Ecto neural progenitor cell (in vitro differentiated cells): ENCODE measurements at places on chromosomes 3 and 15.

GRCh38 chr3:153285194-153285641 is 123.2 kb downstream of the RAP2B start:
- no peak for DNase-seq

DNA sequence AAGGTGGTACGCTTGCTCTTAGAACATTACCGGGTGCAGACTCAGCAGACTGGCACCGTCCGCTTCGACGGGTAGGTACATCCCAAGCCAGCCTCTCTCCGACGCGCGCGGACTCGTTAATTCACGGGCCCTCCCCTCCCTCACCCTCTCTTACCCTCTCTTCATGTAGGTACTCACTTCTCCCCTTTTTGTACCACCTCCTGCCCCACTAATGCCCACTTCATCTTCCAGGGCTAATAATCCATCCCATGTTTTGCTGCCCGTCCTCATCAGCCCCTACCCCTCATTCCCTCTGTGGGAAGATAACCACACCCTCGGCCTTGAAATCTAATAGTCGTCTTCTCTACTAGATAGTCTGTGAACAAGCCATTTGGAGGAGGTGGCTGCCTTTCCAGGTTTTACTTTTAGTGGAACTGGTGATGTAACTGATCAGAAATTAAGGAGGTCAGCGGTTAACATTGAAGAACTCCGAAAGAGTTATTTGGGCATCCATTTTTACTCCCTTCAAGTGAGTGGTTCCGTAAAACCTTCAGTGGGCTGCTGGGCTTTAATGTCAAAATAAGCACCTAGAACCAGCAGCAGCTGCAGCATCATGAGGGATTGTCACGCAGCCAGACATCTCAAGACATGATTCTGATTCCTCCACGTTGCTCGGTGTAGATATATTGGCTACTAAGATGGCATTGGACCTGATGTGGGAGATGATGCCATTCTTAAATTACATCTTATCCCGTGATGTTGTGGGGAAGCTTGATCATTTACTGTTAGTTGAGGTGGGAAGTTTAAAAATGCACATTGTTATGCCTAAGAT is 1.3 kb downstream of the FEM1B start:
- no peak for DNase-seq

DNA sequence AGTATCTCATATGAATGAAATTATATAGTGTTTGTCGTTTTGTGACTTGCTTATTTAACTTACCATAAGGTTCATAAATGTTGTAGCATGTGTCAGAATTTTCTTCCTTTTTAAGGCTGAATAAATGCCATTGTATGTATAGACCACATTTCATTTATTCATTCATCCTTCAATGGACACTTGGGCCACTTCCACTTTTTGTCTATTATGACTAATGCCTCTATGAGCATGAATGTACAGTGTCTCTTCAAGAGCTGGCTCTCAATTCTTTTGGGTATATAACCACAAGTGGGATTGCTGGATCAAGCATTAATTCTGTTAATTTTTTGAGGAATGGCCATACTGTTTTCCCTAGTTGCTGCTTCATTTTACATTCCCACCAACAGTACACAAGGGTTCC is 156.1 kb downstream of the VPS8 start:
- no peak for DNase-seq

- no peak for DNase-seq
Observed at GRCh38 chr15:59200560-59200959, 6.1 kb upstream of the LDHAL6B start.

- no peak for DNase-seq
Observed at GRCh38 chr3:77081240-77081661, 41.4 kb downstream of the ROBO2 start.
